ENCODE measurements at places on chromosomes 13 and 19.

DNA sequence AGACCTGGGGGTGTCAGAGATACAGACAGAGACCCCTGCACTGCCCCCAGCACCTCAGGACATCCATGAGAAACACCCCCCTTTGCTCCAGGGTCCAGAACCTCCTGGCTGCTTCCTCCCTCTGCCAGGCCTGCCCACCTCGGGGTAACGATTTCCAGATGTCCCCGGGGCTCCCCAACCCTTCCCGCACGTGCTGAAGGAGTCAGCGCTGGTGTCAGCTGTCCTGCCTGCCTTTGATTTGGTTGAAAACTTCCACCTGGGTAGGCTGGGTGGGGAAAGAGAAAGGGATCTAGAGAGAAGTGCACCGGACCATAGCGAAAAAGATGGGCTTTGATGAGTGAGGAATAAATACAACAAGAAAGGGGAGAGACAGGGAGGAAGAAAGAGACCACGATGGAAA is 1.5 kb upstream of the CGB7 start:
- no peak for DNase-seq

GRCh38 chr19:35718345-35719041 is 690 bp downstream of the KMT2B start:
- DNase-seq: peak; percentile 65

- DNase-seq: peak; percentile 48
Measured at GRCh38 chr19:58361900-58362271, 665 bp downstream of the ZNF497 start.

DNA sequence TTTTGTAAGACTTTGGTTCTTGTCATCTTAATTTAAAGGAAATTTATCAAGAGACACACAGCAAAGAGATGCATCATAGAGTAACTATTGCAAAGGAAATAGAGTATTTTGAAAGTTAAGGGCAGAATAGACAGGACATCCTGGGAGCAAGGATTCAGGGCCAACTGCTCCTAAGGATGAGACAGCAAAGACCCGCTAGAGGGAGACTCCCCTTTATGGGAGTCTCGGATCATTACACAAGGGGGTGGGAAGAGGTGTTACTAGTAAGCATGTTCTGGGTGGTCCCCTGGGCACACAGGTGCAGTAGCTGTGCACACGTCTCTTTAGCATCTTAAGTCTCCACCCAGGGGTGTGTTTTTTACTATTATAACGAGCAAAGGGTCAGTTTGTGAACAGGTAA is 9.6 kb downstream of the ZSCAN5C start:
- no peak for DNase-seq

Measured in stimulated activated CD4-positive, alpha-beta T cell treated with anti-CD3 and anti-CD28 coated beads, Interleukin-4, amount 100 ng/mL, for 1 hour (primary cell).